Astrocyte of the spinal cord (primary cell): ENCODE measurements at places on chromosomes 12 and 14.

DNA sequence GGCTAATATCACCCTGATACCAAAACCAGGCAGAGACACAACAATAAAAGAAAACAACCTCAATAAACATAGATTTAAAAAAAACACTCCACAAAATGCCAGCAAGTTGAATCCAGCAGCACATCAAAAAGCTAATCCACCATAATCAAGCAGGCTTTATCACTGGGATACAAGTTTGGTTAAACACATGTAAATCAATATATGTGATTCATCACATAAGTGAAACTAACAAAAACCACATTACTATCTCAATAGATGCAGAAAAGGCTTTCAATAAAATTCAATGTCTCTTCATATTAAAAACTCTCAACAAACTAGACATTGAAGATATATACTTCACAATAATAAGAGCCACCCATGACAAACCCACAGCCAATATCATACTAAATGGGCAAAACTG is 17.0 kb upstream of the TAS2R14 start:
- no peak for DNase-seq

GRCh38 chr14:105026802-105027563 is 6.1 kb upstream of the CDCA4 start:
- peak; percentile 66 for DNase-seq

GRCh38 chr12:45655186-45655585 is 74.3 kb upstream of the ARID2 start:
- DNase-seq, result no peak

GRCh38 chr14:100539003-100539660 is 48.1 kb downstream of the BEGAIN start:
- DNase-seq, result no peak

DNA sequence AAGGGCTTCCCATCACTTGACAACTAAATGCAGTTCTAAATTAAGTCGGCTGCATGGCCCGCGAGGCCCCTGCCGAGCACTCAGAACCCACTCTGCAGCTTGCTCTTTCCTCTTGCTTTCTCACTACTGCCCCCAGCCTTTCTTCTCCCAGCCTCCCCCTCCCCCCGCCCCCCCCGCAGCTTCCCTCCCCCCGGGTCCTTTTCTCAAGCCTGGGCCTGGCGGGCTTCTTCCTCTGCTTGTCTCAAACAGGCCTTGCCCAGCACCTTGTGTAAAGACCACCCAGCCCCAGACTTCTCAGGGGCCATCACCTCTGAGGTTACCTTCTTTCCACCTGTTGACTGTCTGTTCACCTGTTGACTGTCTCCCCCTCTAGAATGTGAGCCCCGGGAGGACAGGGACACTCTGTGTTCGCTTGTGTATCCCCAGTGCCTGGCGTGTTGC is 1.1 kb downstream of the CYP46A1 start:
- DNase-seq, result no peak

DNA sequence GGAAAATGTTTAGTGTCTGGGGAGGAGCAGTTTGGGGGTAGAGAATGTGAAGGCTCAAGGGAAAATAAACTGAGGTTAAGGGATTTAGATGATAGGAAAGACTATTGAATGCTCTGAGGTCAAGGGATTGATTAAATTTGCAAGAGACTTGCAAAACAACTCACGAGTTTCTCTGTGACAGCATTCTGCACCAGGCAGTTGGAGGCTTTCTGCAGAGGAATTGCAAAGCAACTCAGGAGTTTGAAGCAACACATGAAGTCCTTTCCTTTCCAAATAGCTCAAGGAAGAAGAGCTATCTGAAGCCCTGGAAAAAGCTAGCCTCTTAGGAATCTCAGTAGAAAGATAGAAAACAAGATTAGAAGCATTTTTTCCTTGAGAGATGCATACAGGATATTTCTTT is 23.9 kb downstream of the SLC7A8 start:
- no peak for DNase-seq

GRCh38 chr12:570435-570920 is 92.8 kb downstream of the NINJ2 start:
- peak; percentile 85 for DNase-seq
